ENCODE measurements at places on chromosomes 2 and 18. TPM values are rescaled to one million over a fixed set of nuclear protein-coding genes. Genes with fewer than 3 reads are reported as not detected.

DNA sequence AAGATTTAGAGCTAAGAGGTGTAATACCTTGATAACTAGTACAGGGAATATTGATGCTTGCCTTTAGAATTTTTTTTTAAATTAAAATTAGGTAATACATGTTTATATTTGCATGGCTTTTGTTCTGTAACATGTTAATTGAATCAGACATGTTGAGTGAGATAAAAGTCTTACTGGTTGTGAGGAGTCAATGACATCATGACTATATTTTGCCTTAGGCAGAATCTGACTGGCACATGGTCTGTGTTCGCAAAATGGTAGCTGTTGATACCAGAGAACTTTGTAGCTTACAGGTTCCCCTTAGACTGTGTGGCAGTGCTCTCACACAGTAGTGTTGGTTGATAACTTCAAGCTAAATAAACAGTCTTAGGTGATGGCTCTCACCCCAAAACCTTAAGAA is 199.7 kb downstream of the PTPRM start:
- no peak for ATAC-seq

Gene HRH4
- 3.8 TPM for total RNA-seq

DNA sequence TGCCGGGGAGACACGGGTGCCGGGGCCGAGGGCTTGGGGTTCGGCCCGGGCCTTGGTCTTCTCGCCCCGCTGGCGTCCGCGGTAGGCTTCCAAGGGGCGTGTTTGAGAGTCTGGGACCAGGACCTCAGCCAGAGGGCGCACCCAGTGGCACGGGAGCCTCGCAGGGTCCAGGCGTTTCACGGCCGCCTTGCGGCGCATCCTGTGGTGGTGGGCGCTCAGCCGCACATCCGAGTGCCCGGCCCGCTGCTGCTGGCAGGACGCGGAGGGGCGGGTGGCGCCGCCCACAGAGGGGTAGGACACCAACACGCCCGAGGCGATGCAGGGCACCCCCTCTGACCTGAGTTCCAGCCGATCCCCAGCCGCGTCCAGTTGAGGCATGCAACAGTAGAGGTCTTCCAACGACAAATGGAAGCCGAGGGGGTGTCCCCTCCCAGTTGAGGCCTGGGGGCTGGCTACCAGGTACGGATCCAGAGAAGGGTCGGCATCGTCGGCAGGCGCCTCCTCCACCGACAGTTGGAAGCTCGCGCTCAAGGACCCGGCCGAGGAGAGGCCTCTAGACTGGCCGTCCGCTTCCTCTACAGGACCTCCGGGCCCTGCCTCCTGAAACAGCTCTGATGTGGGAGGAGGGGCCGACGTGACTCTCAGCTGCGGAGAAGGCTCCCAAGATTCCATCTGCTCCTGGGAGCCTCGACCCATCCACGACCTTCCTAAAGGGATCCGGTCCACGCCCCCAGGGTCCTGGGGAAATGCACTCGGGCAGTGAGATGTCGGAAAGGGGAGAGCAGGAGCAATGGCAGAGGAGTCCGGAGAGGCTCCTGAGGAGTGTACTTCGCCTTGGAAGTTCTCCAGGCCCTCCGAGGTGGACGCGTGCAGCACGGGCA is 6.3 kb downstream of the C2orf81 start:
- ATAC-seq, result peak; percentile 60

GRCh38 chr2:47849368-47849767 is 56.9 kb downstream of the FBXO11 start:
- no peak for ATAC-seq

Gene RFTN2
- 0.29 TPM for total RNA-seq

Gene ZNF396
- 0.87 TPM for total RNA-seq

GRCh38 chr2:213068676-213069359 is 82.6 kb downstream of the IKZF2 start:
- no peak for ATAC-seq

GRCh38 chr18:62187543-62188510 is 772 bp downstream of the RELCH start:
- ATAC-seq, result no peak

Gene POU3F3
- total RNA-seq, result not detected

Gene MC5R
- total RNA-seq, result not detected

Gene FAM110C
- total RNA-seq, result 2.2 TPM

GRCh38 chr2:46545015-46545839 is 65.9 kb downstream of the TMEM247 start:
- ATAC-seq, result no peak

DNA sequence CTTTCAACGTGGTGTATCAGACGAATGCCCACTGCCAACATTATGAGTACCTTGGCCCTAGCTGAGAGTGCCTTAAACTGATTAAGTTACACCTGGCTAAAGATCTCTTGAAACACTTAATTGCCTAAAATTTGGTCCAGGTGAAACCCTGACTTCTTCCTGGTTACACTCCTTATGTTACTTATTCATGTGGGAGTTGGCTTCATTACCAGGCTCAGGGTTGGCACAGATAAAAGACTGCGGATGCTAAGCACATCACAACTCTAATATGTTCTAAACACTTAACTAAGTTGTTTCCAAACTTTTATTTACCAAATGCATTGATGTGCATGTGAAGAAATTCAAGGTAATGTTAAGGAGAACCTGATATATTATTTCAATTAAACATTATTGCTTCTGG is 298.9 kb downstream of the TCF4 start:
- no peak for ATAC-seq

DNA sequence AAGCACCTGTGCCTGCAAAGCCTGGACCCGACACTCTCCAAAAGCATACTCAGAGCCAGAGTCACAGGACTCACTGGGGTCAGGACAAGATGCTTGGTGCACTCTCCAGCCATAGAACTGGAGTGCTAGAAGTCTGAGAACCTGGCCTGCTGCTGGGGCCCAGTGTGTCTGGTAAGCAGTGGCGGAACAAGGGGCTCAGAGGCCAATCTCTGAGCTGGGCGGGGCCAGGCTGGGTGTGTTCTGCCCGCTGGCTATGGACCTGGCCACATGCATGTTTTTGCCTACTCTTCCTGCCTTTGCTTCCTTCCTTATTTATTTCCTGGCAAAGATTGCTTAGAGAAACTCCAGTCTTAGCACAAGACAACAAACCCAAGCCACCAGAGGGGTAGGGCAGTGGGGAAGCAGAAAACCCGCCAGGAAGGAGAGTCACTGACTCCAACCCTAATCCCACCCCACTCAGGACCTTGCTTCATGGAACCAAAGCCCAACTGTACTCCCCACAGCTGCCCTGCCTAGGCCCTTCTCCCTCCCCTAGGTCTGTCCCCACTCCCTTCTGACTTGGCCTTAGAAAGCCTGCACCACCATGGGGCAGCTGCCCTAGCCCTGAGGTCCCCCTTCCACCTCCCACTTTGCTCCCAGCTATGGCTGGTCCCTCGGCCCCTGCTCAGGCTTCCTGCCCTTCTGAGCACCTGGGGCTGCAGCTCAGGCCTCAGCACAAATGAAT is 315.5 kb downstream of the CELF4 start:
- no peak for ATAC-seq

Gene ANKRD62
- total RNA-seq, result not detected

- no peak for ATAC-seq
Observed at GRCh38 chr18:32480581-32480980, 9.9 kb upstream of the GAREM1 start.

- ATAC-seq, result no peak
Observed at GRCh38 chr18:31487246-31488015, 10.5 kb upstream of the DSG2 start.

- ATAC-seq, result no peak
Observed at GRCh38 chr2:50014168-50014567, 859.9 kb upstream of the FSHR start.

DNA sequence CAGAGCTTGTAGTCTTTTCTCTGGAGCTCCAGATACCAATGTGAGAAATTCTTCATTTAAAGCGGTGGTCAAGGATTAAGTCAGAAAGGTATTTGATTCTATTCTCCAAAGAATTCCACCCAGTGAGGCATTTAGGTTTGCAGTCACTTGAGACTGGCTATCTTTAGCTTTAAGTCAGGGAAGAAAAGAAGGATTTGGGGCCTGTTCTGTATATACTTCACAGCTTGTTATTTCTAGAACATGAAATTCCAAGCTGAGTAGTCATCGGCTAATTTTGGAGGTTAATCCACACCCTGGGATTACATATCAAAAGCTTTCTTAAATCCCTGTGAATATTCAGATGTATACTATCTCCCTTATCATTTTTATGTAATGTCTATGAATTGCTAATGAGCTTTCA is 39.4 kb downstream of the MYOM1 start:
- no peak for ATAC-seq

- ATAC-seq, result no peak
Observed at GRCh38 chr2:43941966-43942365, 53.8 kb downstream of the LRPPRC start.

Gene CPLX4
- total RNA-seq, result not detected

Gene ELOA2
- total RNA-seq, result not detected

- ATAC-seq, result no peak
Observed at GRCh38 chr2:141015341-141016047, 1115.3 kb downstream of the LRP1B start.

- no peak for ATAC-seq
Observed at GRCh38 chr18:8242151-8242696, 367.0 kb upstream of the RAB12 start.

DNA sequence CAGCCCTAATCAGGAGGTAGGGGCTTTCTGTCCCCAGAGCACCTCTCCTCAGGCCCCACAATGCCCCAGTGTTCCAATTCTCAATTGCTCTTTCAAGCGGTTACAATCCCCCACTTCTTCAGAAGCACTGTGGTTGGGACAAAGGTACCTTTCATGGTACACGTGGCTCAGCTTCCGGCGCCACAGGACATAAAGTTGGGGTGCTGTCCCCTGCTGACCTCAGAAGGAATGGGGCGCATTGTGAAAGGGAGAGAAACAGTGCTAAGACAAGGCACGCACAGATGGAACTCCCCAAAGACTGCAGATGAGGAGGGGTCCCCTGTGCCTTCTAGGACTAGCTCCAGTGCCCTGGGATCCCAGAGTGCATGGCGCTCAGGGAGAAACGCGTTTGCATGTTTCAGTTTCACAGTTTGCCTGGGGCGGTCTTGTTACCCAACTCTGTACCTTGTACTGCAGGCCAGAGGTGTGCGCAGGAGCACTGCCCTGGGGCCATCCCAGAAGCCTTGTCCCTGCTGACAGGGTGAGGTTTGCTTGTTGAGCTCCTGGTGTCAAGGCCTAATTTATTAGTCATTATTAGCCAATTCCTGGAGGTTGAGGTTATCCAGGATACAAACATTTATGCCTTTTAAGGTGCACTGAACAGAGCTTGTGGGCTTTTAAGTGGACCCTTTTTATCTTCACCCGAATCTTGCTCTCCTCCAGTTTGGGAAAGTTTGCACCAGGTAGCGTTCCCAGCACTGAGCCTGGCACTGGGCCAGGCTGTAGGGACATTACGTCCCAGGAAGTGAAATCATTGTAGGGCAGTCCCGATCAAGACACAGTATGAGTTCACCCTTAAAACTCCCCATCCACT is 7.6 kb downstream of the CNDP1 start:
- ATAC-seq, result no peak

GRCh38 chr18:79260023-79260422 is 135.7 kb upstream of the NFATC1 start:
- no peak for ATAC-seq

- no peak for ATAC-seq
Observed at GRCh38 chr18:1825296-1825695, 746.0 kb downstream of the METTL4 start.
